ENCODE measurements at places on chromosomes 2 and 18.

GRCh38 chr2:49845671-49846070 is 691.4 kb upstream of the FSHR start:
- no peak for DNase-seq

DNA sequence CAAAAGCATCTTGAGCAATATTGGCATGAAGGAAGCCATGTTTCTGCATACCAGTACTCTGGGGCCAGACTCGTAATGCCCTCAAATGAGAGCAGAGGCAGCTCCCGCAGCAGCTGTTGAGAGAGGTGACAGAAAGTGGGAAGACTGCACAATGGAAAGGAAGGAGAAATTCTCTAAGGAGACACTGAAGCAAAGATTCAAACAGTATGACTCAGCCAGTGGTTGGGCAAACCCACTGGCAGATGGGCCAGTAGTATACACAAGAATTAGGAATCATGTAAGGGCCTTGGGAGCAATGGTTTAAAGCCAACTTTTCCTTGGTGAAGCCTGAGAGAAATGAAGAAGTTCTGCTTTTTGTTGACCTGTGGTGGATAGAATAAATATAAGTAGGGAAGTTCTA is 2092.7 kb upstream of the PIK3C3 start:
- DNase-seq: no peak

GRCh38 chr18:28715206-28715605 is 538.3 kb upstream of the CDH2 start:
- no peak for DNase-seq

GRCh38 chr2:46977899-46978298 is 62.3 kb upstream of the MCFD2 start:
- DNase-seq: no peak

DNA sequence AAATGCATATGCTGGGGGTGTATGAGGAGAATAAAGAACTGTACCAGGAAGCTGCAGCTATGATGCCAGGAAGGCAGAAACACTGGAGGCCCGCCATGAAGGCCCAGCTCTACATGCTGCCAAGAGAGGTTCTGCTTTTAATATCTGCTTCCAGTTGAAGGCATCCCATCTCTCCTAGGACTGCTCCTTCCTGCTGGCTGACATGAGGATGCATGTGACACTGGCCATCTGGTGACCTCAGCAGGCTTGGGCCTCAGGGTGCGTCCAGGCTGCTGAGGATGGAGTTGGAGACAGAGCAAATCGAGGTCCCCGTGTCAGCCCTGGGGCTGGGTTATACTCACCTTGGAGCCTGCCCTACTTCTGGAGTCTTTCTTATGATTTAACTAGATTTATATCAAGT is 49.0 kb downstream of the PSMG2 start:
- no peak for DNase-seq

DNA sequence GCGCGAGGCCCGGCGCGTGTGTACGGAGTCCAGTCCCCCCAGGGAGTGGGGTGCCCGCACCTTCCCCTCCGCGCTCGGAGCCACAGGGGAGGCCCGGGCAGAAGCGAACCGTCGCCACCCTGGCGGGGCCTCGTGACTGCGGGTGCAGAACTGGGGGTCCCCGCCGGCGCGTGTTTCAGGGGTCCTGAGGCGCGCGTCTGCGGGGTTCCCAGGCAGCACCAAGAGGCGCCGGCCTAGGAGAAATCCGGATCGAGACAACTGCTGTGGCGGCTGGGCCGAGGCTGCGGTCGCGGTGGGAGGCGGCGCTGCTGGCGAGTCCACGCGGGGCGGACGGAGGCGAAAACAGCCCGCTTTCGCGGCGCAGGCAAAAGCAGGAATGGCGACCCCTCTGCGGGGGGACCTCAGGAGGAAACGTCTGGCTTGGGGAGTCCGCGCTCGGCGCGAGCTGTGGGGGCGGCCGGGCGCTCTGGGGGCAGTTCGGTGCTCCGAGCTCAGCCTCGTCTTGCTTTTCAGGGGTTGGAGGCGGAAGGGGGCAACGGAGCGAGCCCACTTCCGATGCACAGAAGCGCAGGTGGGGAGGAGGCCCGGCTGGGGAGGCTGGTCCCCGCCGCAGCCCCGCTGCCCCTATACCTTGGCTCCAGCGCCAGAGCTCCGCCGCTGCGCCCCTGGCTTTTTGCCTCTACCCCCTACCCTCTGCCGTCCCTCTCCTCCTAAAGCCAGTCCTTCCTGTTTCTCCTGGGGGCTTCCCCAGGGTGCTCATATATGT is 81.5 kb upstream of the LDLRAD4 start:
- peak; percentile 20 for DNase-seq

GRCh38 chr18:65544701-65545100 is 206.1 kb upstream of the CDH7 start:
- DNase-seq: no peak

GRCh38 chr2:223161873-223162458 is 110.0 kb downstream of the KCNE4 start:
- no peak for DNase-seq

DNA sequence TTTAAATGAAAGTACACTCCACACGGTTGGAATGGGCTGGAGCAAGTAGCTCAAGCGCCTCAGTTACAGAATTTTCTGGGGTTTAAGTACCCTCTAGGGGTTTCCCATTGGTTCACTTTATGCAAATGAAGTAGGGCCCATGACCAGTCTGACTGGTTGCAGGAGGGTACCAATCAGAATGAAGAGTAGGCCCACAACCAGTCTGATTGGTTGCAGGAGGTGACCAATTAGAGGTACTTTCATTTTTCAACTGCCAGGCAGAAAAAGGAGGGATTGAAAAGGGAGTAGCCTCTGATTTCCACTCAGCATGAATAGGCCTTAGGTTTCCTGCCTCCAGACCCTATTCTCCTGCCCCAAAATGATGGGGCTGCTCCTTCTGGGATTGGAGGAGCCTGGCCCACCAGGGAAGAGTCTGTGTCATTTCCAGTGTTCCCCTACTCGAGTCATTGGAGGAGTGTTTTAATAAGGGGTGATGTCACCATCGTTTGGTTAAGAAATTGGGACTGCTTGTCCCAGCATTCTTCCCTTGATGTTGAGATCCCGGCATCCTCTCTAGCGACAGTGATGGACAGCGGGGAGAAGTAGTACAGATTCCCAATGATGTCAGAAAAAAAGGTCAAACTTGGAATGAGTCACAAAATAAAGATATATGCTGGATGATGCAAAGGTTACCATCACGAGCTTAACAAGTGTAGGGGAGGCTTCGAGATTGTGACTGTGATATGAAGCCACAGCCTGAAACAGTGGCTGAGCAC is 210.4 kb downstream of the SH3BP4 start:
- DNase-seq: no peak

GRCh38 chr2:138428710-138429440 is 72.7 kb upstream of the SPOPL start:
- no peak for DNase-seq

GRCh38 chr18:25843791-25844190 is 246.6 kb downstream of the SS18 start:
- DNase-seq: no peak

DNA sequence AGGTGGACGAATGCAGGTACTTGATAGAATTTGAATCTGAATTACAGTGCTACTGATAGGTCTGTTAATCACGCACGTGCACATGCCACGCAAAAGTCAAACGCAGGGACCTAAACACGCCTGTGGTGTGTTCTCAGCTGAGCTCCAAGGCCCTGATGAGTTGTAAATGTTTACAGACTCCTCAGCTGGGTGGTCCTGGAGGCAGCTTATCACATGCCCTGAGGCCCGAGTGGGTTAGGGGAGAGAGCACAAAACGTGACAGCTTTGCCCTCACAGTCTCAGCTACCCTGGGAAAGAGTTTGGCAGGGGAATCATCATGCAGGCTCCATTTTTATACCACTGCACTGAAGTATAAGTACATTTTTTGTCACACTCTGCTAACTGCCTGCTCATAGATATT is 68.3 kb upstream of the FAM110C start:
- DNase-seq: no peak

DNA sequence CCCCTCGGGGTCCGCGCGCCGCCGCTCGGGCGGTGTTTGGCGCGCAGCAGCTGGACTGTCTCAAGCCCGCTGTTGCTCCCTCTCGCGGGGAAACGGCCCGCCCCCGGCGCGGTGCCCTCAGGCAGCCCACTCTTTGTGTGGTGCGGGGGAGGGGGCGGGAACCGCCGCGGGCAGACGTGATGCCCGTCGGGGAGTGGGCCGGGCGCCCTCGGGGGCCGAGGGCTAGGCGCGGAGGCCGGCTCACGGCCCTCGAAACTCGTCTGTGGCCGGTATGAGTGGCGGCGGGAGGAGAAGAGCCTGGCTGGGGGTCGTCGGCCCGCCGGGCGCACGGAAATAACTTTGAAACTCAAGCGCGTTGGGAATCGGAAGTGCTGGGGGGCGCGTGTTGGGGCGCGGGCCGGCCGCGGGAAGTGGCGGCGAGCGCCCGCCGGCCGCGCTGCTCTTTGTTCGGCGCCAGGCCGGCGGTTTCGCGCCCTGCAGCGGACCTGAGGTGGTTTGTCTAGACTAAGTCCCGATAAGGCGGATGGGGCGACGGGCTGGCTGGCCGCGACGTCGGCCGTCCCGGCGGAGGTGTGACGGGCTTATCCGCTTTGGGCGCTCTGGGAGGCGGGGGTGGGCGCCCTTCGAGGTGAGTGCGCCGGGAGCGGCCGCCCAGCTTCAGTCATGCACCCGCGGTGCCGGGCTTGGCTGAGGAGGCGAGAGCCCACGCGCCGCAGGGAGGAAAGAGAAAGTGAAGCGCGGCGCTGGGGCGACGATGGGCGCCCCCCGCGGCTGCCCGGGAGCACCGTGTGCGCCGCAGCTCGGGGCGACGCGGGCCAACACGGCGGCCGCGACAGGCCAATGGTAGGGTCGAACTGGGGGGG is 679 bp downstream of the PTMA start:
- DNase-seq: peak; percentile 72

DNA sequence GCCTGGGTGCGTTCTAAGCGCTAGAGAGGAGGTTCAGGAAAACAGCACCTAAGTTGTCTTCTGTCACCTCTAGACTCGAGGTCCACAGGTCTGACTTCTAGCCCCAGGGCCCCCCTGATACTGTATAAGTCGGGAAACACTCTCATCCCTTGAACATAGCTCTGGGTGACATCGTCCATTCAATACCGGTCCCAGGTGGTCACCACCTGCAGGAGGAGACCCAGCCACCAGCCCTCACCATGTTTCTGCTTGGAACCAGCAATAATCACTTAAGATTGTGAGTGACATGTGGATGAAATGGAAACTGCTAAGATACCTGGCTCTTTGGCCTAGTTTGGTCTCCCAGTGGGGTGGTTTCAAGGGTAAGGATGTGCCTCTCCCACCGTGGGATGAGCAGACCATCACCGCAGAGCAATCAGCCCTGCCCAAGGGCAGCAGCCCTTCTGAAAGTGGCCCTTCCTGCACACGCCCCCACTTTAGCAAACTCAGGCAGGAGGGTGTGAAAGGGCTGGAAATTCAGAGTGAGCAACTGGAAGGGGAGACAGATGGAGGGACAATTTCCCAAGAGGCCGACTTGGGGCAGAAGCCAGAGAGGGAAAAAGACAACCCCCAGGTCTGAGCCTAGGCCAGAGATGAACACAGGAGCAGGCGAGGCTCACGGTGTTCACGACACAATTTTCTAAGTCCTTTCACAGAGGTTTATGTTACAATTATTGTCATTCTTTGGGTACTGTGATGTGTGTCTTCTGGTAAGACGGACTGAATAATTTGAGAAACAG is 95.2 kb downstream of the ZNF516 start:
- no peak for DNase-seq

GRCh38 chr2:179036353-179036905 is 13.5 kb downstream of the CCDC141 start:
- no peak for DNase-seq

DNA sequence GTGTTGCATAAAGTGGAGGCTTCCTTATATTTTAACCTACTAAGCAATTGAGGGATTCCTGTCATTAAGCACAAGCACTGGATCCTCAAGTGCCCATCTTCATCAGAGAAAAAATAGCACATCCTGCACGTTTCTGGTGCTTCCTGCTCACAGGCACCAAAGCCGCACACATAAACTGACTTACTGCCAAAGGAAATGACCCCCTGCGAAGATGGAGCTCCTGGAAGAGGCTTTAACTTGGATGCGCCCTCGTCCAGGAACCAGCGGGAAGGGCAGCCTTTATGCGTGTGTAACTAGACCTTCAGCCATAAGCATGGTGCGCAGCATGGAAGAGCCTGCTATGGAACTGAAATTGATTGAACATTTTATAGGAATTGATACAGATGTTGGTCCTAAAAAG is 188.7 kb downstream of the FTCDNL1 start:
- no peak for DNase-seq
